Airway epithelial cell (primary cell): ENCODE measurements at places on chromosomes 13 and 19. TPM values are rescaled to one million over a fixed set of nuclear protein-coding genes. Genes with fewer than 3 reads are reported as not detected.

Gene TTYH1
- total RNA-seq, result 0.63 and 0.88 TPM in 2 replicates

Gene SIGLEC8
- total RNA-seq, result not detected in 2 replicates

Gene ZNF66
- total RNA-seq, result 1.6 and 5.4 TPM in 2 replicates

Gene ADAMTS10
- 0.14 and 0.21 TPM in 2 replicates for total RNA-seq

Gene GPR12
- not detected in 2 replicates for total RNA-seq

Gene CYSLTR2
- not detected in 2 replicates for total RNA-seq

Gene KLK12
- total RNA-seq, result 30.3 and 33.1 TPM in 2 replicates

Gene RRAS
- total RNA-seq, result 33.0 and 49.2 TPM in 2 replicates

Gene PPP1R37
- total RNA-seq, result 36.9 and 41.9 TPM in 2 replicates

Gene GAPDHS
- not detected in 2 replicates for total RNA-seq

Gene CCDC169
- 0.46 and 1.2 TPM in 2 replicates for total RNA-seq

Gene FCAR
- total RNA-seq, result not detected in 2 replicates

Gene PLK5
- total RNA-seq, result 0.05 TPM in 1 of 2 replicates, not detected in the other

Gene SPRED3
- 1.8 and 2.0 TPM in 2 replicates for total RNA-seq

Gene C1QTNF9B
- total RNA-seq, result not detected in 2 replicates

Gene CRLF1
- 1.2 and 2.4 TPM in 2 replicates for total RNA-seq

Gene SLC8A2
- 0.28 and 1.3 TPM in 2 replicates for total RNA-seq

Gene BEST2
- total RNA-seq, result not detected in 2 replicates

Gene ZNF493
- total RNA-seq, result 3.2 and 7.4 TPM in 2 replicates

Gene CEACAM6
- 25.0 and 35.1 TPM in 2 replicates for total RNA-seq

Gene ZNF567
- total RNA-seq, result 1.8 and 4.1 TPM in 2 replicates

Gene ACP7
- total RNA-seq, result 1.4 and 1.8 TPM in 2 replicates

Gene SNAPC2
- total RNA-seq, result 21.6 and 22.9 TPM in 2 replicates

Gene IL11
- total RNA-seq, result 5.5 and 6.1 TPM in 2 replicates

Gene CYP2B6
- not detected in 2 replicates for total RNA-seq

Gene C19orf44
- total RNA-seq, result 0.42 and 1.7 TPM in 2 replicates

Gene CNN1
- 0.19 and 0.21 TPM in 2 replicates for total RNA-seq

Gene KLF2
- total RNA-seq, result 0.37 and 1.1 TPM in 2 replicates

Gene CGB5
- total RNA-seq, result not detected in 2 replicates

Gene CELF5
- not detected in 2 replicates for total RNA-seq

Gene TMEM238
- 11.8 and 33.3 TPM in 2 replicates for total RNA-seq

Gene OR7C2
- not detected in 2 replicates for total RNA-seq

Gene TOMM40
- total RNA-seq, result 120 and 125 TPM in 2 replicates

Gene KIR2DL1
- not detected in 2 replicates for total RNA-seq
